ENCODE measurements at places on chromosomes 12 and 14.
A peak's percentile ranks its signal among the peaks of the same experiment; 100 is the strongest.

DNA sequence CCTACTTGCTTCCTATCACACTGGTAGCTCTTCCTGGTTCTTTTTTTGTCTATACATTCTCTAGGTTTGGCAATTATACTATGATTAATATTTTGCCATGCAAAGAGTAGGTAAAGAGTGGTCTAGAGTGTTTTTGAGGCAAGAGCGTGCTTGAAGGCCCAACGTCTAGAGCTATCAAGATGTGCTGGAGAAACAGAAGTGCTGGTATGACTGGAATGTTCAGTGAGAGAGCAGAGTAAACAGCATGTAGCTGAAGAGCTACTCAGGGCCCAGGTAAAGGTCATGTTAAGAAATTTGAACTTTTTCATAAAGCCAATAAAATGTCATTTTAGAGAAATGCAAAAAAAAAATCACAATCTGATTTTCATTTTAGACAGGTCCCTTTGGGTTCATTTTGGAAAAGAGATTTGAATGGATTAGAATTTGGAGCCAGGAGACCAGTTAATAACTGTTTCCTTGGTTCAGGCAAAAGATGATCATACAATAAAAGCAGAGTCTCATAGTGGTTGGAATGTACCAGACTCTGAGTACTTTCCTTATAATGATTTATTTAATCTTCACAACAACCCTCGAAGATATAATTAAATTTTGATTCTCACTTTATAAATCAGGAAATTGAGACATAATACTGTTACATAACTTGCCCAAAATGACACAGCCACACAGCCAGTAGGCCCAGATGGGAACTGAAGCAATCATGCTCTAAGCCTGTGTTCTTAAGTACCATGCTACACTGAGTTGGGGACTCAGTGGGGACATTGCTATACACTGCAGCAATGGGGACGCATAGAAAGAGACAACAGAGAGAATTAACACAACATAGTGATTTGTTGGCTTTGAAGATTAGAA is 350.1 kb downstream of the NELL2 start:
- H3K27ac ChIP-seq, result no peak overlapping the region
- H3K4me3 ChIP-seq, result no peak overlapping the region
- H3K4me1 ChIP-seq, result no peaks in the 10 kb centered on the region
- peak; percentile 15 for DNase-seq
- no peaks in the 10 kb centered on the region for H3K36me3 ChIP-seq

- peaks cover 31% of the 10 kb centered on the region for H3K27me3 ChIP-seq
- H3K27ac ChIP-seq, result no peak overlapping the region
- H3K36me3 ChIP-seq, result no peaks in the 10 kb centered on the region
- peak; percentile 47 for DNase-seq
- peaks cover 17% of the 10 kb centered on the region for H3K4me1 ChIP-seq
Measured at GRCh38 chr12:62191491-62192179, 68.6 kb upstream of the USP15 start.

DNA sequence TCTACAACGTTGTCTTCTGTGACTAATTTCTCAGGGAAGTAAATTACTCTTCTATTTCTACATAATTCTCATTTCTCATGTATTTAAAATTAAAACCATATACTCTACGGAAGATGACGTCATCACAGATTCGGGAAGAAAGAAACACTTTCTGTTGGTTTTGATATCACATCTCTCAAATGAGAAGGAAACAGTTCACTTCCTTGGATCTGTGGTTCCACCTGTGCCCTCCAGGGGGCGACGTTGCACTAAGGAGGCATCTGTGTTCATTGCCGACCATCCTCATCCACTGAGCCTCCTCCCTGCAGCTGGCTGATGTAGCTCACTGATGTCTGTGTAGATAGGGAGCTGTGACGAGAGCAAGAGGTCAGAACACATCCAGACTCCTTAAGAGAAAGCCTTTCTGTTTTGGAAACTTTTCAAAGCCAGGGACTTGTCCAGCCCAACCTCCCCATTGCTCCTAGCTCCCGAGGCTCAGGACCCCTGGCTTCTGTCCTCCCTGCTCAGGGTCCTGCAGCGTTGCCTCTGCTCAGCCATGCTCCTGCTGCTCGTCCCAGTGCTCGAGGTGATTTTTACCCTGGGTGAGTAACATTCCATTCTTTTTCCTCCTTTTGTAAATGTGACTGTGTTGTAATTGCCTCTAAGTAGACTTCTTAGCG is 172.7 kb upstream of the OR4E1 start:
- H3K27ac ChIP-seq, result no peak overlapping the region
- H3K4me1 ChIP-seq, result no peaks in the 10 kb centered on the region
- no peaks in the 10 kb centered on the region for H3K36me3 ChIP-seq
- H3K4me3 ChIP-seq, result no peak overlapping the region
- DNase-seq, result no peak

- DNase-seq, result peak; percentile 61
- H3K4me1 ChIP-seq, result peaks cover 22% of the 10 kb centered on the region
- H3K27me3 ChIP-seq, result no peaks in the 10 kb centered on the region
- no peaks in the 10 kb centered on the region for H3K36me3 ChIP-seq
Measured at GRCh38 chr14:52369305-52369801, 55.2 kb downstream of the PTGER2 start.

Measured in lung (tissue), 17 donors.